Right renal pelvis (tissue), 4 donors: ENCODE measurements at places on chromosomes 6 and 20.

DNA sequence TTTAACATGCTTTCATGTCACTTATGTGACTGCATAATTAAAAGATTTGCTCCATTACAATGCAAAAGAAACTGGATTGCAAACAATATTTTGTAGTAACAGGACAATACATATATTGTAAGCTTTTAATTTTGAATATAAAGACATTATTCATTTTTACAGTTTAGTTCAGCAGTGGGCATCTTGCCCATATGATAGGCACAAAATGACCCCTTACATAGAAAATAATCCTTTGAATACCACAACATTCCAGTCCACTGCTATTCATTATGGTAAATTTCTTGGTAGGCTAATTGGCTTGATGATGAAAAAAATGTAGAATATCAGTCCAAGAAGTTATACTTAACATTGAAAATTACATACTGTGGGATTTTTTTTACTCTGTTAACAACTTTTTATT, 74.1 kb upstream of the LAMA2 start:
- DNase-seq: no peak

DNA sequence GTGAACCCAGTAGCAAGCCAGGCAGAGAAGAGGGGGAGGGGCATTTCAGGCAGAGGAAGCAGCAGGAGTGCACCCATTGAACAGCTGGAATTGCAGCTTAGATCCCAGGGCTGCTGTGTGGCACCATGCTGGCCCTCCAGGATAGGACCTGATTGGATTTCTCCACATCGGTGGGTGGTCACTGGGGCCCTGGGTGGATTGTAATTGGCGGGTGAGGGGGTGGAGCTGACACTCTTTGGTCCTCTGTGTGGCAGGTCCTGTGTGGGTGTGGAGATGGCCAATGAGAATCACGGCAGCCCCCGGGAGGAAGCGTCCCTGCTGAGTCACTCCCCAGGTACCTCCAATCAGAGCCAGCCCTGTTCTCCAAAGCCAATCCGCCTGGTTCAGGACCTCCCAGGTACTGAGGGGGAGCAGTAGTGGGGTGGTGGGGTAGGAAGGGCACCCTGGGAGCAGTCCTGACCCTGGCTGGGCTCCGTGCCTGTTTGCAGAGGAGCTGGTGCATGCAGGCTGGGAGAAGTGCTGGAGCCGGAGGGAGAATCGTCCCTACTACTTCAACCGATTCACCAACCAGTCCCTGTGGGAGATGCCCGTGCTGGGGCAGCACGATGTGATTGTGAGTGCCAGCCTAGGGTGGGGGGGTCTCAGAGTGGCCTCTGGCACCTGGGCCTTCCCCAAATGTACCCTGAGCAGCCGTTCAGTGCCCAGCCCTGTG, 4.4 kb downstream of the PCIF1 start:
- DNase-seq: no peak

- no peak for DNase-seq
Measured at GRCh38 chr6:156807795-156808194, 30.6 kb downstream of the ARID1B start.

DNA sequence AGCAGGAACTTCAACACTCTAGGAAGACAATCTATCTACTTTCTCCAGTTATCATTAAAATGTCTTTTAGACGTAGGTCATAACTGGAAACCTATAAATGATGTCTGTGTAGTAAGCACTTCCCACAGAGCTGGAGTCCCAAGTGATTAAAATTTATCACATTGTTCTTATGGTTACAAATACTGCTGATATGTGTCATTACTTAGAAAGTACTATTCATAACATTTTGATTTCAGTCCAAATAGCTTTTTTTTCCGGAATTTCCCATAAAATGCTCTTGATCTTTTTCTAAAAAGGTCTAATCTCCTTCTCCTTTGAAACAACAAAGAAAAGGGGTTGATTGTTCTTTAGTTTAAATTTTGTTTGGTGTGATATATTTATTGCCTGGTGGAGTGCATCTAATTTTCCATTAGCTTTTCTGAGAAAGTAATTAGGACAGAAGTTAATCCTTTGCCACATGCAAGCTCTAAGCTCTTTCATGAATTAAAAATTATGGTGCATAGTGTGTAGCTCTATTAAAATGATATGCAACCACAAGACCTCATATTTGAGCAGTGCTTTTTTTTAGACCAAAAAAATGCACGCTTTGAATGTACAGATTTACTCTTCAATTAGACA, 132.7 kb upstream of the TCF21 start:
- peak; percentile 39 for DNase-seq

GRCh38 chr6:30816791-30817739, 67.3 kb upstream of the DDR1 start:
- no peak for DNase-seq

DNA sequence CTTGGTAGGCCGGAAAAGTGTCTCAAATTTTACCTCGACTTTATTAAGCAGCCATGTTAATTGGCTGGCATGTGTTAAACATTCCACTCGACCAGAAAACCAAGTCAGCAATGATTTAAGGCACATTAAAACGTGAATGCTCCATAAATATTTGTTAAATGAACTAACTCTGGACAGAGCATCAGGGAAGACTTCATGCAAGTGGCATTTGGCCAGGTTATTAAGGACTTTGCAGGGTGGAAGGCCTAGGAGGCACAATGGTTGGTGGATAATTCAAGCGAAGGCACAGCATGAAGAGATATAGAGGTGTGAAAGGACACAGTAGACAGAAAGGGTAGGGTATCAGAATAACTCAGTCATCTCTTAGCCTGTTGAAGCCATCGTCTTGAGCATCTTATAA, 23.0 kb downstream of the ELOVL5 start:
- no peak for DNase-seq

DNA sequence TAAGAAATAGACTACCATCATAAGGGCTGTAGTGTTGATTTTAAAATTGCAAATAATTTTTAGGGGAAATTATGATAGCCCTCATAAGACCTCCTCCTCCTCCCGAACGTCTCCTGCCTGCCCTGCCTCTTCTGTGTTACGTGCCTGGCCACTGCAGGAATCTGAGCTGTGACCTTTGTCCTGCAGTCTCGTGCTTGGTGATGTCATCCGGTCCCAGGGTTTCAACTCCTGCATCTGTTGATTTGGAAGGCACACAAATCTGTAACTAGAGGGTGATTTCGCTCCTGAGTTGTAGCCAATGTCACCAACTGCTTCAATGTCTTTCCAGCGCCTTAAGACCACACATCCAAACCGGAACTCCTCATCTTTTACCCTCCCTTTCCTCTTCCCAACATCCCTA, 163.2 kb downstream of the AIG1 start:
- DNase-seq: no peak

GRCh38 chr6:166562726-166563125, 23.8 kb downstream of the RAMACL start:
- DNase-seq: no peak

DNA sequence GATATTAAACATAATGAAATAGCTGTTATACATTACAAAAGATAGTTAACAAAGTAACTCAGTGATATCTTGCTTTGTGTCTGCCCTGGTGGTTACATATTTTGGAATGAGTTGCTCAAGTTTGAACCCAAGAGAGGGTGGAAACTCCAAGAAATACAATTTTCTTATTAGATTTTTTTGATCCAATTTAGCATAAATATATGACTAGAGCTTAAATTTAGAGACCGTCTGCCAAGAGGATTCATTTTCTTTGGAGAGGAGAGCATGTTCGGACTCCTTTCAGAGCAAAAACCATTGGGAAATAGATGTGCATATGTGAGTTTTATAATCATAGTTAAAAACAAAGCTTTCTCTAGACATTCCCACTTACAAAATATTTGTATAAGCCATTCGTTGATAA, 353.4 kb downstream of the EPM2A start:
- DNase-seq: no peak

GRCh38 chr20:60509407-60509806, 551.2 kb downstream of the CDH26 start:
- DNase-seq: no peak

DNA sequence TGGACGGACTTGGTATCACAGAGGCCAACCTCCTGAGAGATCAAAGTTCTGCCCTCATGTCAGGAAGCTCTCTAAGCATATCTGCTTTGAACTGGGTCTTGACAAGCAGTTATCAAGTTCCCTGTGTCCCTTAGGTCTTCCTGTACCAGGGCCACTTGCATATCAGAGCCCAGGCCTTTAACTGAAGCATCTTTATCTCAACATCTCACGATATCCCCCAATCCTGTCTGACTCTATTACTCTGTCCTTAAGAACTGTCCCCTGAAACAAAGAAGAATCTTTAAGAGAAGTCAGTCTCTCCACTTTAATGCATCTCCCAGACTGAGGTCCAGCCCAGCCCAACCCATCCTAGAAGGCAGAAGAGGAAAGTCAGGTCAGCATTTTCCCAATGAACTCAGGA, 8.2 kb downstream of the MAS1L start:
- no peak for DNase-seq

GRCh38 chr6:154404791-154405400, 48.3 kb upstream of the IPCEF1 start:
- DNase-seq: no peak

DNA sequence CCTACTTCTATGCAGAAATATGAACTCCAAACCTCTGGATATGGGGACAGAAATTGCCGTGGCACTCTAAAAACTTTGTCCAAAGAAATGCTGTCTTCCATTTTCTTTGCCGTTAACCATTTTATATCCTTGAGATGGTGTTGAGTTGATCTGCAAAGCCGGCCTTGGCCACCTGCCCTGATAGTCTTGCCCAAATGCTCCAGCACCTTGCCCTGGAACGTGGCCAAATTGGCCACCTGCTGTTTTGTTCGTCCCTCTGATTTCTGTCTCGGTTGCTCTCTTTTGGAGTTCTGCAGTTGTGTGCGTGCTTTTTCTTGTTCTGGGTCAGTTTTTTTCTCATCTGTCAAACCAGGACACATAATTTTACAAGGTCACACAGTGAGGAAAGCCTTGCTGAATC, 239.7 kb upstream of the GMDS start:
- DNase-seq: no peak

DNA sequence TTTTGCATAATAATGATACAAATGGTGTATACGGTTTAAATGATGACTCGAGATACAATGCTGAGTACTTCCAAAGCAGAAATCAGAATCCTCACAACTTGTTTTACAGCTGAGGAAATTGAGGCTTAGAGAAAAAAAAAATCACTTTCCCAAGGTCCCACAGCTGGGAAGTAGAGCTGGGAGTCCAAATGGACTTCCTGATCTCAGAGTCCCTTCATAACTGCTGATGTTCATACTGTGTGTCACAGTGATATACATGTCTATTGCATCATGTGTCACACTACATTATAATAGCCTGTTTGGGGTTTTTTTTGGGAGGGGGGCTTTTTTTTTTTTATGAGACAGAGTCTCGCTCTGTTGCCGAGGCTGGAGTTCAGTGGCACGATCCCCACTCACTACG, 8.5 kb downstream of the HM13 start:
- no peak for DNase-seq

GRCh38 chr6:9155836-9156235, 720.5 kb upstream of the SLC35B3 start:
- DNase-seq: no peak

GRCh38 chr6:11384531-11385309, 152.3 kb upstream of the NEDD9 start:
- no peak for DNase-seq

DNA sequence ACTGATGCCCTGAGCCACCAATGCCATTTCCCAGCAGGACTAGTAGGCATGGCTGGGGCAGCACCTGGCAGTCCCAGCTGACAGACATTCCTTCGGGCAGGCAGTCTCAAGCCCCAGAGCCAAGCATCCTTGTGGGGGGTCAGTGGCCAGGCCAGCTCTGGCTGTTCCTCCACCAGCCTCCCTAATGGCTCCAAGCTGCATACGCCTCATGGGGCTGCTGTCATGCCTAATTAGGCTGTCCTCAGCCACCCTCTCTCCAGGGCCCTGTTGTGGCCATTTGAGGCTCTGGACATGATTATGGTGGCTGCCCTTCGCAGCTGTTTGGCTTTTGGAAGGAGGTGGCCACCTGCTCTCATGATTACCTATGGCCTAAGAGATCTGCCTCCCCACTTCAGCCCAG, 79.4 kb downstream of the DLGAP4 start:
- no peak for DNase-seq

- no peak for DNase-seq
Measured at GRCh38 chr6:129211626-129212025, 328.7 kb downstream of the LAMA2 start.

GRCh38 chr6:108684771-108685329, 124.1 kb downstream of the FOXO3 start:
- DNase-seq: no peak

DNA sequence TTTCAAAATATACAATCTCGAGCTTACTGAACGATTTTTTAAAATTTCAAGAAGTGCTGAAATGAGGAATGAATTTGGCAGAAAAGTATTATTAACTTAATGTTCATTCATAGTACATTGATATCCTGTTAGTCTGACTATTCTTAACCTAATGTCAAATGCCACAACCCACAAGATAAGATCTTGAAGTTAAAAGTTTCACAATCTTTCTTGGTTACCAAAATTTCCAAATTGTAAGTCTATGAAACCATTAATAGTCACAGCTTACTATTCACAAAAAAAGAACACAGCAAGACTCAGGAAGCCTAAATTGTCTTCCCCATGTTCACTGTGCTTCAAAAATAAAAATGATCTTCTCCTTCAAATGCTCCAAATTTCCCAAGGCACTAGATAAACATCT, 71.3 kb downstream of the HACE1 start:
- no peak for DNase-seq

DNA sequence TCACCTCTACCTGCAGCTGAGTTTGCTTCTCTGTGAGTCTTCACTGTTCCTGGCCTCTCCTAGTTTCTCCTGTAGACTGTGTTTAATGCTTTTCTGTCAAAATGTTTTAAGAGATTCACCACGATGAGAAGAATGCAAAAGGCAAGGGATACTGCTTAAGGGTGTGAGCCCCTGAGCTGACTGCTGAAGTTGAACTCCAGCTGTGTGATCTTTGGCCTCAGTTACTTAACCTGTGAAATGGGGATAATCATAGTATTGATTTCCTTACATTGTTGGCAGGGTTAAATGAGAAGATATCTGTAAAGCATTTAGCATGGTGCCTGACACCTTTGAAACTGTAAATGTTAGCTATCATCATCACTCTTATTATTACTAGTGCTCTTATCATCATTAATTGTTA, 230.2 kb upstream of the MYLIP start:
- DNase-seq: no peak

GRCh38 chr6:106882601-106883518, 91.7 kb downstream of the CD24 start:
- no peak for DNase-seq
